ENCODE measurements at places on chromosomes 3 and 15. TPM values are rescaled to one million over a fixed set of nuclear protein-coding genes. Genes with fewer than 3 reads are reported as not detected.
A peak's percentile ranks its signal among the peaks of the same experiment; 100 is the strongest.

GRCh38 chr15:48059791-48060190, 61.0 kb upstream of the SLC24A5 start:
- peak; percentile 79 for DNase-seq

DNA sequence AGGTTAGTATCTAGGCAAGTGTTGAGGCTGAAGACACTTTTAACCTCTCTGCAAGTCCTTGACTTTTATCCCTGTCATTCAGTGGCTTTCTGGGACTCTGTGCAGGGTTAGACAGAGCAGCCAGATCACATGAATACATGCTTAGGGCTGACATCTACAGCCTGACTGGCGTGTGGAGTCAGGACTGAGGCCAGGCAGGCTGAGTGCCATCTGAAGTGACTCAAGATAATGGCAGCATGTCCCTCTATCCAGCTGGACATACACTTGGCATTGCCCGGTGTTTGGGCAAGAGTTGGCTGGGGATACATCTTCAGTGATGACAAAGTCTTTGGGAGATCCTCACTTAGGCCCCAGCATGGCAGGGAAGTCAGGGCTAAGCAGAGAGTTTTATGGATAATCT, 22.4 kb downstream of the DUOX2 start:
- DNase-seq = no peak

- DNase-seq = no peak
Measured at GRCh38 chr3:98449606-98450193, 13.3 kb upstream of the OR5K1 start.

- DNase-seq = no peak
Measured at GRCh38 chr3:179452176-179452564, 900 bp upstream of the GNB4 start.

DNA sequence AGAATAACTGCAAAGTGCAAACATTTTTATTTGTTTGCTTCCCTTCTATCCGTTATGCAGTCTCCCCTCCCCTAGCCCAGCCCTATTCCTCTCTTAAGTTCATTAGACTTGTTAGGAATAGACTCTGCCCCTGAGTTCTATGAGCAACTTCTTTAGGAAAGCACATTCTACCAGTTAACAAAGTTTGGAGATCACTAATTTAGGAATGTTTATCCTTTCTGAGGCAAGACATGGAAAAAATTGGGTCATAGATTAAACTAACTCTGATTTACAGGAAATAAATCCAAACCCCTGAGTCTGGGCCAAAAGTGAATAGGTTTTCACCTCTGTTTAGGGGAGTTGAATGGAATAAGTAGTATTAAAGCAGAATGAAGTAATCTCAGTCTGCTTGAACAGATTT, 34.4 kb downstream of the C3orf80 start:
- no peak for DNase-seq

- DNase-seq = no peak
Measured at GRCh38 chr3:58116161-58116955, 94.4 kb downstream of the DNASE1L3 start.

DNA sequence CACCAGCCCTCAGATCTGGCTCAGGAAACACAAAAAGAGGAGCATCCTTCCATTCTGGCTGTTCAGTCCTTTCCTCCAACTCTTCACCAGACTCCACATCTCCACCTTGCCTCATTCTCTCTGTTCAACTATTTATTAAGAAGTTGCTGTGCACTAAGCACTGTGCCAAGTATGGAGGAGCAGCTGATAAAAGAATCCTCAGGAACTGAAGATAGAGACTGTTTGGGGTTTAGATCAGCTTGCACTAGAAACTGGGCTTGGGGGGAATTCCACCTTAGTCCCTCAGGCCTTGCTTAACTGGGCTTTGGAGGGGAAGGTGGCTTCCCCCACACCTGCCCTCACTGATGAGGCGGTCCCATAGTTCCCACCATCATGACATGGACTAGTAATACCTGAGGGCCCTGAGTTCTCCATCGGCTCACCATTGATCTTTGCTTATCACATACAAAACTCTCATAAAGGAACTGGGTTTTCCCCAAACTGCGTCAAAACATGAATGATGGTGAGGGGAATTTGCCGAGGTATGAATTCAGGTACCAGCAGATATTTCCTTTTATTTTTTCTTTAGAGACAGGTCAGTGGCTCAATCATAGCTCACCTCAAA, 1.7 kb upstream of the CCR8 start:
- no peak for DNase-seq

- no peak for DNase-seq
Measured at GRCh38 chr3:99069973-99070372, 168.5 kb upstream of the DCBLD2 start.

Gene ISG20
- total RNA-seq = 7.4 TPM

Gene ATP2B2
- total RNA-seq = 0.42 TPM

Gene CCDC191
- 2.7 TPM for total RNA-seq

Gene PAK6
- 0.38 TPM for total RNA-seq

Gene MAP1A
- total RNA-seq = 67.7 TPM

Gene KLHL6
- total RNA-seq = 3.0 TPM

Gene TOPAZ1
- not detected for total RNA-seq
